ENCODE measurements at places on chromosomes 7 and 10.

DNA sequence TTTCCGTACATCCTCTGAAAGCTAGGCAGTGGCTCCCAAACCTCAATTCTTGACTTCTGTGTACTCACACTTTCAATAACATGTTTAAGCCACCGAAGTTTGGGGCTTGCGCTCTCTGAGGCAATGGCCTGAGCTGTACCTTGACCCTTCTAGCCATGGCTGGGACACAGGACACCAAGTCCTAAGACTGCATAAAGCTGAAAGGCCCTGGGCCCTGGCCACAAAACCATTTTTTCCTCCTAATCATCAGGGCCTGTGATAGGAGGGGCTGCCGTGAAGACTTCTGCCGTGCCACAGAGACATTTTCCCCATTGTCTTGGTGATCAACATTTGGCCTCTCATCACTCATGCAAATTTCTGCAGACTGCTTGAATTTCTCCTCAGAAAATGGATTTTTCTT lies 216.5 kb upstream of the TEX47 start:
- no peak for DNase-seq

GRCh38 chr7:11716185-11716584 lies 115.8 kb downstream of the THSD7A start:
- DNase-seq = peak; percentile 5

- DNase-seq = no peak
Observed at GRCh38 chr7:33221390-33221789, 92.0 kb downstream of the BBS9 start.

DNA sequence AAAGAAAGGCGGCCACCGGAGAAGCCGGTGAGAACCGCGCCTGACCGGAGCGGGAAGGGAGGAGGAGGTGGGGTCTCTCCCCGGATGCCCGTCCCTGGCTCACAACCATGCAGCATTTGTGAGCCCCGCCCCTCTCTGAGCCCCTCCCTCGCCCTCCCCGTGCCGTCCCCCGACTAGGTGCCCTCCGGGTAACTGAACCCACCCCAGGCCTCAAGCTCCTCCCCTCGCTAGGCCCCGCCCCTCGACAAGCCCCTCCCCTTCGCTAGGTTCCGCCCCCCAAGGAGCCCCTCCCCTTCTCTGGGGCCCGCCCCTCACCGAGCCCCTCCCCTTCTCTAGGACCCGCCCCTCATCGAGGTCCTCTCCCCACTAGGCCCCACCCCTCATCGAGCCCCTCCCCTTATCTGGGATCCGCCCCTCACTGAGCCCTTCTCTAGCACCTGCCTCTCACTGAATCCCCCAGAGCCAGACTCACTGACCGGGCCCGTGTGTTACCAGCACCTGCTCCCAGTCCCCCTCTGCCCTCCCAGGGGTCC lies 42.2 kb upstream of the HSPB1 start:
- DNase-seq = peak; percentile 29

DNA sequence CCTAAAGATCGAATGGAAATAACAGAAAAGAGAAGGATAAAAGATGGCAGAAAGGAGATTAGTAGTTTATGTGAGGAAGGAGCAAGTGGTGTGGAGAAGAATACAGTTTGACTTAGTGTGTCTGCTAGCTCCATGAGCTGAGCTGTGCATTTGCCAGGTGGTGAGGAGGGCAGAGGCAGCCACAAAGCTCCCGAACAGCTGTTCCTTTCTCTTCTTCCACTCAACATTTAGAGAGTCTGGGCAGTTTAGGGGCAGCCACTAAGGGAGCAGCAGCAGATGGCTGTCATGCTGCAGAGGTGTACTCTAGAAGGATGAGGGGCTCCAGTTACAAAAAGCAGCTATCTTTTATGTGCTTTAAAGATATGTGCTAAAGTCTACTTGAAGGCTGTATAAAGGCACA lies 674.4 kb downstream of the GRM8 start:
- no peak for DNase-seq

GRCh38 chr7:36865019-36865418 lies 140.7 kb upstream of the AOAH start:
- DNase-seq = no peak

DNA sequence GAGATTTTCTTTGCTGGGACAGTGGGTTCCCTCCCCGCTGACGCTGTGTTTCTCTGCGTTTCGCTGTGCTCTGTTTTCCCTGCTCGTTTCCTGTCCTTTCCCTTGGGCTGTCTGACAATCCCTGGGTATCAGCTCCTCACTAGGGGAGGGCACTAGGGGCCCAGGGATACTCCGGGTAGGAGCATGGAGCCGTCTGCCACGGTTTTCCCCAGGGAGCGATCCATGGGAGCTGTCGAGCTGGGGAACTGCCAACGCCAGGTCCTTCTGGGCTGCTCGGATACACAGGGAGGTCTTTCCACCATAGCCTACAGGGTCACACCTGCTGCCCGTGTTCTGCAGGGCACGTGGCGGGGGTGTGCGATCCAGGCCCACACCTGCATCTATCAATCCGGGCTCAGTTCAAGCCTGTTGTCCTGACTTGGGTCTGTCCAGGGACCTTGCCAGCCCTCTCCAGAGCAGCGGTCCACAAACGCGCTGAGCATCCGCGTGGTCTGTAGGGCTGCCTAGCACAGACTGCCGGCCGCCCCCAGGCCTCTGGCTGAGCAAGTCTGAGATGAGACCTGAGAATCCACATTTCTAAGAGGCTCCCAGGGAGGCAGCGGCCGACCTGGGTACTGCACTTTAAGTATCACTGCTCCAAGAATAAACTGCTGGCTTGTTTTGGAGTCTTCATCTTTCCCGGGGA lies 263.1 kb downstream of the ELFN1 start:
- DNase-seq = no peak

GRCh38 chr10:47222461-47222860 lies 77.5 kb upstream of the GDF10 start:
- DNase-seq = no peak

DNA sequence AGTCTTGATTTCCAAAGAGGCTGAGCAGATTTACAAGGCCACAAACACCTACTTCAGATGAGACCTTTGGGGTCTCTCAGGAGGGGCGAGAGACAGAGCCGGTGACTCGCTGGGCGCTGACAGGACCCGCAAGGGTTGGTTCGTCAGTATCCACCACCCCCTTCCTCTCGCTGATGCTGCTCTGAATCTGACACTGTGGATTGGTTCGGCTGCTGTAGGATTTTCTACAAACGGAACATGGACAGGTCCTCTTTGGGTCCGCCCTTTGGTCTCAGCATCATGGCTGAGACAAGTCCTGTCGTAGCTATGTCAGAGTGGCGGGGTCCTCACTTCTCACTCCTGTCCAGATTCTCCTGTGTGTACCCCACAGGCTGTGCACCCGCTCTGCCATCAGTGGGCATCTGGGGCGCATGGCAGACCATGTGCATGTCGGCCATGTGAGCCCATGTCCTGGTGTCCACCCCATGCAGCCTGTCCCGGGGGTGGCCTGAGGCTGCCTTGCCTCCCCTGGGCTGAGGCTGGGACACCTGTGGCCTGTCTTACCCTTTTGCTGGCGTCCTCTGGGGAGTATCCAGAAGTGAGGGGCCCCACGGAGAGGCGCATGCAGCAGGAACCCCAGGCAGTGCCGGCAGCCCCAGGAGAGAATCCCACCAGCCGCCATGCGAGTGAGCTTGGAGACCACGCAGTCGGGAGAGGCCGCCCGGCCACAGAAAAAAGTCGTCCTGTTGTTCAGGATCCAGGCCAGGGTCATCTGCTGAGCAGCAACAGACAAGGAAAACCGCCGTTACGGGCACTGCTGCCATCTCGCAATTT lies 21.6 kb upstream of the FAM20C start:
- no peak for DNase-seq

DNA sequence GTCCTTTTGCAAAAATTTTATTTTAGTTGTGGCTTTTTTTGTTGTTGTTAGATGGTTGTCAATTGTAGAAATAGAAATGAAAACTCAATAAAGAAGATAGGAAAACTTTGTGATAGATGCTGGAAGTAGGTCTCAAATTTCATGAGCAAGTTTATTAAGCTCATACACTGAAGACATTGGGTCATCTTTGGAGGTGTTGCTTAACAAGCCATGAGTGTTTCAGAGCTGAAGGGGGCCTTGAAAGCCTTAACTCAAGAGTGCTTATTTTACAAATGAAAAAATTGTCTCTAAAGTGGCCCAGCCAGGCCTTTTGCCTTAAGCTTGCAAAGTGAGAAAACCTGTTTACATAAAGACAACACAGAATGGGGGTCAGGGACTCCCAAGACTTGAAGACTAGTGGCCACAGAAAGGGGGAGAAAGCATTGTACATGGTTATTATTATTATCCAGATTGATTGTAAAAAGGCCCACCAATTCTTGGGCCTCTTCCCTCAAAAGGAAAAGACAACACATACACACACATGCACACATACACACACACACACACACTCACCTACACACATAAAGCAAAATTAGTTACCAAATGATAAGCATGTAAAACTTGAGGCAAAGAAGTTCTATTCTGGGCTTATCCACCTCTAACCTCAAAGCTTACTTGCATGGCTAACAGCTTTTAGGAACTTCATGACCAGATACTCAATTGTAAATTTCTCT lies 49.7 kb upstream of the GLCCI1 start:
- DNase-seq = no peak

- DNase-seq = no peak
Observed at GRCh38 chr10:71436268-71437125, 39.8 kb downstream of the CDH23 start.

DNA sequence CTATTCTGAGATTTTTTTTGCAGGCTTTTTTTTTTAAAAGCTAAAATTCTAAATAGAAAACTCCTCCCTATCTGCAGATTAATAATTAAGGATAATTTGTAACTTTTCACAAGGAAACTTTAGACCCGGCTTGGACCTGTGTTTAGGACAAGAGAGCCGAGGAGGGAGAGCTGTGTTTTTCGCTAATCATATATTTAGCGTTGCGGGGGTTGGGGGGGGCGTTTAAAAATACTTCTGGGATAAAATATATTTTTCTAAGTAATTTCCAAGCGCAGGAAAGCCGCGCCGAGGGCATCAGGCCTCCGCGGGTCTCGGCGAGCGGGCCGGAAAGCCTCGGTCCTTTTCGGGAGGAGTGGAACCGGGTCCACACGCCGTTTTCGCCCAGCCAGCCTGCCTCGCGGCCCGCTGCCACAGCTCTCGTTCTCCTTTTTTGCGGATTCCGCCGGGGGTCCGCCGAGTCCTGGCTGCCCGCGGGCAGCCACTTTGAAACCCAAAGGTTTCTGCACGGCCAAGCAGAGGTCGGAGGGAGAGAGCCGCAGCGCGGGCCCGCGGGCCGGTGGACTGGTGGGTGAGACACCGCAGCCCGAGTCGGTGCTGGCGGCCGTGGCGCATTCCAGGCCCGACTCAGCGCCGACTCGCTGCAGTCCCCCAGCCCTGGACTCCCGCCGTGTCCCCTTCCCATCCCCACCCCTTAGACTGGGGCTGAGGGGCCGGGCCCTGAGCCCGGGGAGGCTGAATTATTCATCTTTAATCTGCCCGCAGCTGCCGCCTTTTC lies 2.3 kb downstream of the PAX2 start:
- DNase-seq = no peak

DNA sequence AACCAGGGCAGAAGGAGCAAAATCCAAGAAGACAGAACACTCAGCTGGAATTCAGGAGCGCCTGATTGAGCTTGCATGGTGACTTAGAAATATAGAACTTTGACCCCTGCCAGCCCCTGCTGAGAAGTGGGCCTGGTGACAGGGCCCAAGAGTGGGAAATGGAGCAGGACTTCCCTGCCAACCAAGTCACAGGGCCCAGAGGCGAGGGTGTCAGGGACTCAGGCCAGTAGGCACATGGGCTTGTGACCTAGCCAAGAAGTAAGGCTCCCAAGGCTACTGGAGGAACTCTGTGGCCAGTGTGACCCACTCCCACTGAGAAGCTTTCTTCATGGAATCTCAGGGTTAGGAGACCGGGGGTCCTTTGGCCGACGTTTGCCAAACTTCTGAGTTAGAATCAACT lies 31.9 kb downstream of the LRRC20 start:
- DNase-seq = no peak

- peak; percentile 90 for DNase-seq
Observed at GRCh38 chr7:65750511-65751344, 122.1 kb upstream of the VKORC1L1 start.

GRCh38 chr7:23662124-23662983 lies 17.6 kb upstream of the FAM221A start:
- peak; percentile 21 for DNase-seq

DNA sequence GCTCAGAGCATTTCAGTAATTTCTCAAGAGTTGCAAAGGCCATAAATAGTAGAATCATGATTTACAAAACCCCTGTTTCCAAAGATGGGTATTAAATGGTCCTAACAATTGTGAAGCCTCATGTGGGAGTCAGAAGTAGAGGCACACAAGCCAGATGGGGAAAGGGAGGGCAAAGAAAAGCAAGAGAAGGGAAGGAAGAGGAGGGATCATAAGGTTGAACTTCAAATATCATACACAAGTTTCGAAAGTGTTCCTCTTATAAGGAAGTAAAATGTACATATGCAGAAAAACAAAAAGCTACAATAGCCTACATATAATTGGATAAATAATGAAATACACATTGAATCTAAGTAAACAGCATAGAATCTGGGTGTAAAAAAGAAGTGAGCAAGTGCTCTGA lies 6.0 kb downstream of the LIPN start:
- DNase-seq = no peak

GRCh38 chr7:19107356-19108146 lies 9.9 kb downstream of the TWIST1 start:
- DNase-seq = peak; percentile 77

DNA sequence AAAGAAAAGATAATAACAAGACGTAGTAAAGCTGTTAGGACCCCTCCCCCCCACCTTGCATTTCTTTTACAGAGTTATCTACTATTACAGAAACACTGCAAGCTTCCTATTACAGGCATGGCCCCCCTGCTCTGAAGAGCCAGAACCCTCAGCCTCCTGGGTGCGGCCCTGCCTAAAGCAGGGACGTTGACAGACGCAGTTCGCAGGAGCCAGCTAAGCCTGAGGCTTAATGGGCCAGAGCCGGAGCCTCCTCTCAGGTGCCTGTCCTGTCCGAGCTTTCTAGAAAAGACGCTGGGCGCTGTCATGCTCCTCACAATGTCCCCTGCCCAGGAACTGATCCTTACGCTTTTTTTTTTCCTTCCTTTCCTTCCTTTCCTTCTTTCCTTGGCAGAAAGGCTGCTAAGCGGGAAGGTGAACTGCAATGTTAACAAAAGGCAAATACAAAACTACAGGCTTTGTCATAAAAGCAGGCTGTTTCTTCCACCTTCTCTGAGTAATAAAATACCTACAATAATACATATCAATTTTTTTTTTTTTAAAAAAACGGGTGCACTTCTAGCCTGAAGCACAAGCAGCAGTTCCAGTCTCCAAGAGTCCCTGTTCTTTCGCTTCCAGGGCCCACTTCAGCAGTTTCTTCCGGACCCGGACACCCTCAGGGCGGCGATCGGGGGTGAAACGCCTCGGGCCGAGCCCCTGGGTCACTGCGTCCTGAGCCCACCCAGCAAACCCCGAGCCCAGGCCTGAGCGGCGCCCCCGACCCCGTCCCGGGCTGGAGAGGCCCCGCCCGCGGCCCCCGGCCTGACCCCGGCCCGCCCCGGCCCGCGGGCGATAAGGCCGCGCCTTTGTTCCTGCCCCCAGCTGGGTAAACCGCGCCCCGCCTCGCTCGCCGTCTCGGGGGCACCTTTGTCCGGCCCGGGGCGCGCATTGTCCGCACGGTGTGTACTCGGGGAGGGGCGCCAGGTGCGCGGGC lies 11.2 kb downstream of the MNX1 start:
- no peak for DNase-seq

All from EH (cell line).